ENCODE measurements at places on chromosomes 1 and 21.

DNA sequence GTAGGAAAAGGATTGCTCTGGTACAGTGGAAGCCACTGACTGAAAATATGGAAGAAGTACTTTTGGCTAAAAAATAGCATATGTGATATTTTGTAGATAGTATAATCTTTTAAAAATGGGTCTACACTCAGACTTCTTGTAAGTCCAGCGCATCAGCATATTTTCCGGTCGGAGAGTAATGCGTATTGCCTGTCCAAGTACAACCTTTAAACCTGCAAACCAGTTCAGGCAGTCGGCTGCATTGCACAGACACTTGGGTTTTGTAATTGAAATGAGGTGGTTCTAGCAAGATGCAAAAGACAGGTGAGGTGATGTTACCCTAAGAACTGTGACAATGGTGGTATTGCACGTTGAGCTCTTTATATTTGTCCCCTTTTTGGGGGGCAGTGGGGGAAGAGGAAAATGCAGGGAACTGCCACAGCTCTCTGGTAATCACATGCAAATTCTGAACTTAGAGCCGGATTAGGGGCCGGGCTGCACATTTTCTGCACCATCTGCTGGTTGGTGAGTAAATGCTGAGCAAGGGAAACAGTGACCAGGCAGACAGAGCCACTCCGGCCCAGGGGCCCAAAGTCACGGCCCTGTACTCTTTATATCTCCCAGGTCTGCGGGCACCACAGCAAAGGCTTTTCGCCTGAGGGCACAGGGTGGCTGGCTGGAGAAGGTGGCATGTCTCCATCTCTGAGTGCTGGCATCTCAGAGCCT, 2.3 kb downstream of the GPR137B start:
- peak; percentile 41 for DNase-seq

DNA sequence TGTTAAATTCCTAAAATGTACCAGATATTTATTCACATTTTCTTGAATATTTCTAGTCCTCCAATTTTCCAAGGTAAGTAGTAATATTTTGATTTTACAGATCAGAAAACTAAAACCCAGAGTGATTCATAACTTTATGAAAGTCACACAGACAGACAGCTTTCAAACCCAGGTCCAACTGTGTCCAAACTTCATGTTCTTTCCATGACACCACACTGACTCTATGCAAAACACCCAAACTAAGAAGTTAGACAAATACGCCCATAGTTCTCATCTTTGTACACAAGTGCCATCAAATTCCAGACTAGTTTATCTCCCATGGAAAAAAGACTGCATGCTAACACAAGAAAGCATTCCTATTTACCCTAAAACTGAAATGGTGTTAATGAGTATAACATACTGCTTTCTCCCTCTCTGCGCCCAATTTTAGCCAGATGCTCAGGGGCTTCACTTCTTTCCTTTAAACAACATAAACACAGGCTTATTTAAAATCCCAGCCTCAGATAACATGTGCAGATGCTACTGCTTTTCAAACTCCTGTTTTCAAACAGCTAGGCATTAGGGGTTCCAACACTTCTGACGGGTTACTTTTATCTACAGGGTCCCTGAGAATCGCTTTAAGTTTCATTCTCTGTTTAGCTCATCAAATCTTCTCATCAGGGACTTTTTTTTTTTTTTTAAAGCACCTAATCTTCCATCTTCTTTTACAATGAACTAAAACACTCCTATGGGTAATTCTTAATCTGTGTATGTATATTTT, 44.6 kb downstream of the WASF2 start:
- DNase-seq, result no peak

- DNase-seq, result no peak
These were observed 296.1 kb downstream of the PTPRC start for GRCh38 chr1:198934901-198935305.

GRCh38 chr1:168408539-168408865, 127.8 kb downstream of the TBX19 start:
- no peak for DNase-seq

DNA sequence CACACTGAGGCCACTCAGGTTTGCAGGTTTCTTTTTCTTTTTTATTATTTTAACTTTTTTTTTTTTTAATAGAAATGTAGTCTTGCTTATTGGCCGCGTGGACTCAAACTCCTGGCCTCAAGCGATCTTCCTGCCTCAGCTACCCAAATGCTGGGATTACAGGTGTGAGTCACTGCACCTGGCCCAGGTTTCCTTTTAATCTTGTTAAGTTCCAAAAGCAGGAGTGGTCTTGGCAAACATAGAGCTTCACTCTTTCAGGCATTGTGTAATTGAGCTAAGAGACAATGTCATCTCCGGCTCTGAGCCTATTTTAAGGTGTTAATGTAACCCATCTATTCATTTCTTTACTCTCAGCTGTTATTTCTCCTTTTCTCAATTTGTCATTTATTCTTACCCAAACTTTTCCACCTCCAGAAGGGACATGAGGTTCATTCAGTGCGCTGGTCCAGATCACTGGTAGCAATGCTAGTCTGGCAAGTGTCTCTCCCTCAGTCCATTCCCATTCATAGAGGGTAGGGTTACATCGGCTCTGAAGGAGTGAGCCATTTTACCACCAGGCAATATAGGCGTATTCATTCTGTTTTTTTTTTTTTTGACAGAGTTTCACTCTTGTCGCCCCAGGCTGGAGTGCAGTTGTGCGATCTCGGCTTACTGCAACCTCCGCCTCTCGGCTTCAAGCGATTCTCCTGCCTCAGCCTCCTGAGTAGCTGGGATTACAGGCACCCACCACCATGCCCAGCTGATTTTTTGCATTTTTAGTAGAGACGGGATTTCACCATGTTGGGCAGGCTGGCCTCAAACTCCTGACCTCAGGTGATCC, 11.3 kb upstream of the MFSD2A start:
- DNase-seq, result no peak

DNA sequence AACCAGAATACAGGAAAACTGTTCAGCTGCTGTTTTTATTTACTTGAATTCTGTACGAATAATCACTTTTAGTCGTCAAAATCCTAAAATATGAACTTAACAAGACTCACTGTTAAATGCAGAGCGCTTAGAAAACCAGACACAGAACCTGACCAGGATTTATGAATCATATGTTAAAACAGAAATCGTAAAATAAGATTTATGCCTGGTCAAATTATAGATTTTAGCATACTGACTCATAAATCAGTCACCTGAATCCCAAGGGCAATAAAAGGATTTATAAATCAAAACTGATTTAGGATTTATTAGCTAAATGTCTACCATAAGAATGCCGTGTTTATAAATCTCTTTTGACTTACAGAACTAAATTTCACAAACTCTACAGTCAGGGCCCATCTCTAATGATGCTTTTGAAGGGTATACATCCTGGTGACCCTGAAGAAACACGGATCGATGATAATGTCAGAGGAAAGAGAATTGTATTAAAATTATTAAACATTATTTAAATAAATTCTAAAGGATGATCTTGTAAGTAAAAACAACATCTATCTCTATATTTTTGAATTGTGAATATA, 28.8 kb downstream of the CYYR1 start:
- no peak for DNase-seq

DNA sequence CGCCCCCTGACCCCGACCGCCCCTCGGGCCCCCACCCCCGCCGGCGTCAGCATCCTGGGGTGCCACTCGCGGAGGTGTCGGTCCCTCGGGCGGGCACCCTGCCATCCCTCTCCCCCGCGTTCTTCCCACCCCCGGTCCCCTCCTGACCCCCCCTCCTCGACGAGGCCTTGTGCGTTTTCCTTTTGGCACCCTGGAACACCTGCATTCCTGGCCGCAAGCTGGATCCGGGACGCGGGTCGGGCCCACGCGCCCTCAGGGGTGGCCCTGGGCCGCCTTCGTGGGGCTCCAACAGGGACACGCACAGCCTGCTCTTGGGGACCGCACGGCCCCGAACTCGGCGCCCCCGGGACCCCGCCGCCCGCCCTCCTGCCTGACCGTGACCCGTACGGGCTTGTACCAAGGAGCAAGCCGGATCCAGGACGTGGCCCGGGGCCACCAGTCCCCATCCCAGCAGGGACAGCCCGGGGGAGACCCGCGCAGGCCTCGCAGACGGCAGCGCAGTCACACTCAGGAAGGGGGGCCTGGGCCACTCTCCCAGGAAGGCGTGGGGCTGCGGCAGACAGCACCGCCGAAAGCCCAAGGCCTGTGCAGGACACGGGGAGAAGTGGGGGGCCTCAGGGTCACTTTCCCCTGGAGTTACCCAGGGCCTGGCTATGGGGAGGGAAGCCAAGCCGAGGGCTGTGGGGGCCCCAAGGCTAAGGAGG, 579 bp upstream of the SLC19A1 start:
- DNase-seq, result peak; percentile 21

- DNase-seq, result no peak
These were observed at the start of gene EVA1B for GRCh38 chr1:36323636-36324352. EVA1B (minus strand) TSS chr1:36323645; CDS start chr1:36323037, 608 bp downstream.

- DNase-seq, result no peak
These were observed 423 bp downstream of the SLAMF8 start for GRCh38 chr1:159827102-159827490.

- no peak for DNase-seq
These were observed 77.6 kb downstream of the DUSP10 start for GRCh38 chr1:221664253-221664652.

DNA sequence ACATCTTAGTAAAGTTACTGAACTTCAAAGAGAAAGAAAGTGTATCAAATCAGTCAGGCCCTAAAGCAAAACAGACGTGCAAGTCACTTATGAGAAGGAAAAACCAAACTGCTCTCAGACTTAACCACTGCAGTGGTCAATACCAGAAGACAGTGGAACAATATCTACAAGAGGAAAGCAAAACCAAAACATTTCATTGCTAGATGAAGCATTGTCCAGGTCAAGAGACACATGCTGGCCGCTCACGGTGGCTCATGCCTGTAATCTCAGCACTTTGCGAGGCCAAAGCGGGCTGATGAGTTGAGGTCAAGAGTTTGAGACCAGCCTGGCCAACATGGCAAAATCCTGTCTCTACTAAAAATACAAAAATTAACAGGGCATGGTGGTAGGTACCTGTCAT, 82.0 kb upstream of the MROH9 start:
- no peak for DNase-seq

DNA sequence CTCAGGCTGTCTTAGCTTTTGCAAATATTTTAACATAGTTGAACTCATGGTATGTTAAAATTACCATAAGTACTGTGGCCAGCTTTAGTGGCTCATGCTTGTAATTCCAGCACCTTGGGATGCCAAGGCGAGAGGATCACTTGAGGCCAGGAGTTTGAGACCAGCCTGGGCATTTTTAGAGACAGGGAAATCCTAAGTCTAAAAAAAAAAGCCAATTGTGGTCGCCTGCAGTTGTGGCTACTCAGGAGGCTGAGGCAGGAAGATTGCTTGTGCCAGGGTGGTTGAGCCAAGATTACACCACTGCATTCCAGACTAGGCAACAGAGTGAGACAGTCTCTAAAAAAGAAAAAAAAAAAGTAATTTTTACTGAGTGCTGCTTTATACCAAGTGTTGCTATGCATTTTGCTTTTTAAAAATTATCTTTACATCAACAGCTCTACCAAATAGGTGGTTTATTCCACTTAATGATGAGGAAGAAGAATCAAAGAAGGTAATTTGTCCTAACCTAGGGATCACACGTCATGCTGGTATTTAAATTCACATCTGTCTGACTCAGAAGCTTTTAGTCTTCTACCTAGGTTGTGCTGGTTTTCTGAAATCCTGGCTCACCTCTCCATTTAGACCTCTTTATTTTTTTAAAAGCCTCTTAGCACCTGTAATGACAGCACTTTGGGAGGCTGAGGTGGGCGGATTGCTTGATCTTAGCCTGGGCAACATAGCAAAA, 16.8 kb downstream of the PPP1R12B start:
- DNase-seq, result no peak

GRCh38 chr1:156895927-156896326, 2.4 kb downstream of the PEAR1 start:
- no peak for DNase-seq

- no peak for DNase-seq
These were observed 365.5 kb upstream of the ESRRG start for GRCh38 chr1:217088521-217089284.

DNA sequence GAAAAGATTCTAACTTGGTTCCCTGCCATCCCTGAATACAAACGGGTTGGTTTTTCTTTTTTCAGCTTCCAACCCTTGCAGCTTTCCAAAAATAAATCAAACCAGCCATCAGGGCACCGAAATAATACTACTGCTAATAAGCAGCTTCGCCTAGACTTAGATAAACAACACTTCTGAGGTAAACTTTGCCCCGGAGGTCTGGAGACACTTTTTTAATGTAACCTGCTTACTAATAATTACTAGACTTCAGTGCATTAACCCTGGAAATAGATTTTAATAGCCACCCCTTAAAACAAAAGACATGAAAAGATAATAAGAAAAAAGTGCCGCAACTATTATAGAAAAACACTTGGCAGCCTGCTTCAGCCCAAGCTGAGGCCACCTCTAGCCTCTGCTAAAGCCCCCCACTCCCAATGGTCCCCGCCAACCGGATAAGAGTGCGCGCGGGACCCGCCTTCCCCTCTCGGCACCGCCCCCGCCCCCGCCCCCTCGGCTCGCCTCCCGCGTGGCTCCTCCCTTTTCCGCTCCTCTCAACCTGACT, 405 bp upstream of the GADD45A start:
- DNase-seq, result no peak

All from glutamatergic neuron (in vitro differentiated cells).